ENCODE measurements at places on chromosomes 16 and 17.

DNA sequence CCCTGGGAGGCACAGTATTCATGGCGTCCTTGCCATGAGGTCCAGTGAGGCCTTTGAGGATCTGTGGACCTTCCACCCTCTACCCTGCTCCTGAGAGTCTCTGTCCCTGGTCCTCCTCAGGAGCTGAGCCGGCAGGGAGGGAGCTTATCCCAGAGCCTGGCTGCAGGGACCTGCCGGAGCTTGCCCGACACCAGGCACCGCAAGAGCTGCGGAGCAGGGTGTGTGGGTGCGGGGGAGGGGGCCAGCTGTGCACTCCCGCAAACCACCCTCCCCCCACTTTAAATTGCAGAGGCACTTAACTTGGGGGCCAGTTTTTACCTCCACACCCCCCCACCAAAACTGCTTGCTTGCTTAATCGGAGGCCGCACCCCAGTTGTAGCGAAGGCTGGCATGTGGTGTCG, 609 bp upstream of the ZNF750 start:
- DNase-seq: no peak

- DNase-seq: no peak
These were observed 98.4 kb upstream of the GSE1 start for GRCh38 chr16:85514598-85515318.

GRCh38 chr16:85556456-85557082, 56.6 kb upstream of the GSE1 start:
- peak; percentile 23 for DNase-seq

DNA sequence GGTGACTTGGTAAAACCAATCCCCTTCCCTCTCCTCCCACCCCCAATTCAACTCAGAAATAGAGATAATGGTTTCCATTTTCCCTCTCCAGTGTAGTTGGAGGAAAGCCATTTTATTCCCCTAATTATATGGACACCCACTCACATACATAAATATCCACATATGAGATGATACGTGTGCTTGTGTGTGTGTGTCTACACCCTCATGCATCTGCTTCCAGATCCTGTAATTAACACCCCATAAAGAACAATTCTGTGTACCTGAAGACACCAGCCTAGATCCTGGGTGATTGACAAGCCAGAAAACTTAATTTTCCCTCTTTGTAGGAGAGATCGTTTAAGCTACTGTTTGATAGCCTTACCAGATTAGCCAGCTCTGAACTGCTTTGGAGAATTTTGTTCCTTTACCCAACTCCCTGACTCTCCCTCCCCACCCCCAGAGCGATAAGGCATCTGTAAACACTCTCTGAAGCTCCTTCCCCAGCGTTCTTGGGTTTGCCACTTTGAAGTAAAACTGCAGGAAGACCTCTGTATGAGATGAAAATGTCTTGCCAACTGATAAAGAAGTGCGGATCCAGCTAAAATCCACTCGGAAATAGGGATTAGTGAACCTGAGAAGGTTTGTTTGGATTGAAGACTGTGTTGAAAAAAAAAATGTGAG, 175.7 kb downstream of the RGS9 start:
- DNase-seq: no peak

- no peak for DNase-seq
These were observed 46.7 kb downstream of the RNF157 start for GRCh38 chr17:76193591-76193990.

DNA sequence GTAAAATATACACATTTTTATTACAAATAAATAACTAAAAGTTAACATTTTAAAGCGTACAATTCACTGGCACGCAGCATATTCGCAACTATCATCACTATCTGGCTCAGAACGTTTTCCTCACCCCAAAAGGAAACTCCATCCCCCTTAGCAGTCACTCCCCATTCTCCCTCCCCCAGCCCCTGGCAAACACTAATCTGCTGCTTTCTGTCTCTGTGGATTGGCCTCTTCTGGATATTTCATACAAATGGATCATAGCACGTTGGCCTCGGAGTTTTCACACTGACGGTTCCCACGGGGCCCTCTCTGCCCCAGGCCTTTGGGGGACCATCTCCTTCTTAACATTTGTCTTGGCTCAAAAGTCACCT, 64.6 kb downstream of the RTN4RL1 start:
- DNase-seq: no peak

- DNase-seq: no peak
These were observed 358.7 kb downstream of the SLC39A11 start for GRCh38 chr17:72733619-72734282.

DNA sequence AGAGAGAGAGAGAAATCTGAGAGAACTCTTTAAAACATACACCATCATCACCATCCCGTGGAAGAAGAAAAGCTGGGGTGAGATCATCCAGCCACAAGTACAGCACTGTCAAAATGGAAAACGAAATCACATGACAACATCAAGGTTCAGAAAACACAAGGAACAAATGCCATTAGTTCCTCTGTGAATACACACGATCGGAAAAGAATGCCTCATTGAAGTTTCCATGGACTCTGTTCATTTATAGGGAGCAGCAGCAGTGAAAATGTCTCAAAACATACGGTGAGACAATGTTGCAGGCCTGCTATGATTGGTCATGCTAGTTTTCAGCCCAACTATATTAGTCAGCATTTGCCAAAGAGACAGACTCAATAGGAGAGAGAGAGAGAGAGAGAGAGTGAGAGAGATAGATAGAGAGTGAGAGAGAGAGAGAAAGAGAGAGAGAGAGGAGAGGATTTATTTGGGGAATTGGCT, 4.4 kb downstream of the CFAP97D1 start:
- DNase-seq: no peak

- DNase-seq: no peak
These were observed 36.2 kb downstream of the NDE1 start for GRCh38 chr16:15686287-15686686.

- no peak for DNase-seq
These were observed 1.7 kb upstream of the NLRC3 start for GRCh38 chr16:3578610-3579551.

GRCh38 chr16:14494396-14494966, 135.6 kb downstream of the PARN start:
- DNase-seq: no peak

GRCh38 chr17:63023049-63023448, 57.0 kb downstream of the TANC2 start:
- no peak for DNase-seq

- DNase-seq: no peak
These were observed 10.6 kb downstream of the AARSD1 start for GRCh38 chr17:42953669-42954068.

DNA sequence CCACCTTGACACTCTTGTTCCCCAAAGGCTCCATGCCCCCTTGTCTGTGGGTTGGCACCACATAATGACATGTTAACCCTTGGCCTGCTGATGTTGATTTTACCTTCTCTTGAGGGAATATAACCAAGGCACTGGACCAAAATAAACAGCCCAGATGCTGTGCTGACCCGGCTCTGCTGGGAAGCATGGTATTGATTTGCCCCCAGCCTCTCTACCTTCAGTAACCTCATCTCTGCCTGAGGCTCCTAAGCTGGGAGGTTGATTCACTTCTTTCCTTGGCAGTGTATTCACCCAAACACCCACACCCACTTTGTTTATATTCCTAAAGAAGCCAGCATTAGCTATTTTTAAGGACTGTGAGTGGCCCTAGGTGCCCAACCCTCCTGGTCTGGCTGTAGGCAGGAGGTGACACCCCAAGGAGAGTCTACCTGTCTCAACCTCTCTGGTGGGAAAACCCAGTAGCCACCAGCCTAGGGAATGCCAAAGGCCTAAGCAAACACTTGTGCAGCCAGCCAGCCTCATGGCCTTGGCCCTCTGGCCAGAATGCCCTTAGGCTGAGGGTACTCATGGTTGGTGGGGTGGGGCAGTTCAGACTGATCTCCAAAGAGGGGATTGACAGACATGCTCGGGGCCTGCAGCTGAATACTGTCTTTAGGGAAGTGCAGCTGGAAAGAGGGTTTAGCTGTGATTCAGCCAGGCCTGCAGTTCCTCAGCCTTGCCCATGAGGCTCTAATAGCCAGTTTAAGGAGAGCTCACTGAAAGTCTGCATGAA, 42.7 kb downstream of the GNAO1 start:
- no peak for DNase-seq

DNA sequence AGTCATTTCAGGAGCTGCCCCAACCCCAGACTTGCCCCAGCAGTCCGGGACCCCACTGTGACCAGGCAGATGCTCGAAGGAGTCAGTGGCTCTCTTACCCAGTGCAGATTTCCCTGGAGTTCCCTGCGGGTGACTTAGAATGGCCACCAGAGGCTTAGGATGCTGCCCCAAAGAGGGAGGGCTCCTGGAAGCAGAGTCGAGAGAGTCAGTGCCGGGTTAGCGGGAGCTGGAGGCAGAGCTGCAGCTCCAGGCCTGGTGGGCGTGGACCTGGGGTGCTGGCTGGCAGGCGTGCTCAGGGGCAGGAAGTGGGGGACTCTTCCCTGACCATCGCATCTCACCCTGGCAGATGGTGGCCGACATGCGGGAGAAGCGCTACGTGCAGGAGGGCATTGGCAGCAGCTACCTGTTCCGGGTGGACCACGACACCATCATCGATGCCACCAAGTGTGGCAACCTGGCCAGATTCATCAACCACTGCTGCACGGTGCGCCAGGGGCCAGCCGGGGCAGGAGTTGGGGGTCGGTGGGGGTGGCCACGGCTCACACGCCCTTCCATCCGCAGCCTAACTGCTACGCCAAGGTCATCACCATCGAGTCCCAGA, 1.6 kb upstream of the HSD3B7 start:
- no peak for DNase-seq

DNA sequence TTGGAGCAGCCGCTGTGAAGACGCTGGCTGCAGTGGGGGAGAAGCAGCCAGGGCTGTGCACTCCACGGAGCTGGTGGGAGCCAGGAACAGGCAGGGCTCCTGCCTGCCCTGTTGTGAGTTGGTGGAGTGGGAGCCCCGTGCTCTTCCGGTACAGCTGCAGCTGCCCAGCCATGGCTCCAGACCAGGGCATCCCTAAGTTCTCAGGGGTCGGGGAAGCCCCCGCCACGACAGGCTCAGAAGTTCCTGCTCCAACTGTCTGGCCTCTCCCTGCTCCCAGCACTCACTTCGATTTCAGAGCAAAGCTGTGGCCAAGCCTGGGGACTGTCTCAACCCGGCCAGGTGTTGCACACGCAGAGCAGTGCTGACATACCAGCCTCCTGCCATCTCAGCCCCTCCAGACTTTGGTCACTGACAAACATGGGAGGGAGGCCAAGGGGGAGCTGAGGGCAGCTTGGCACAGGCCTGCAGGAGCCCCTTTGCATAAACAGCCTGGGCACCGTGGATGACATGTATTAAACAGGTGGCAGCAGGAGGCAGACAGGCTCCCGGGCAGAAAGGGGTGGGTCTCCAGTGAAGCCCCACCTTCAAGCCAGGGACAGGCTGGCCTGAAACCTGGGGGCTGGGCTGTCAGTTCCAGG, 13.9 kb upstream of the KDM8 start:
- no peak for DNase-seq

GRCh38 chr16:58462499-58462996, 37.4 kb upstream of the NDRG4 start:
- no peak for DNase-seq

DNA sequence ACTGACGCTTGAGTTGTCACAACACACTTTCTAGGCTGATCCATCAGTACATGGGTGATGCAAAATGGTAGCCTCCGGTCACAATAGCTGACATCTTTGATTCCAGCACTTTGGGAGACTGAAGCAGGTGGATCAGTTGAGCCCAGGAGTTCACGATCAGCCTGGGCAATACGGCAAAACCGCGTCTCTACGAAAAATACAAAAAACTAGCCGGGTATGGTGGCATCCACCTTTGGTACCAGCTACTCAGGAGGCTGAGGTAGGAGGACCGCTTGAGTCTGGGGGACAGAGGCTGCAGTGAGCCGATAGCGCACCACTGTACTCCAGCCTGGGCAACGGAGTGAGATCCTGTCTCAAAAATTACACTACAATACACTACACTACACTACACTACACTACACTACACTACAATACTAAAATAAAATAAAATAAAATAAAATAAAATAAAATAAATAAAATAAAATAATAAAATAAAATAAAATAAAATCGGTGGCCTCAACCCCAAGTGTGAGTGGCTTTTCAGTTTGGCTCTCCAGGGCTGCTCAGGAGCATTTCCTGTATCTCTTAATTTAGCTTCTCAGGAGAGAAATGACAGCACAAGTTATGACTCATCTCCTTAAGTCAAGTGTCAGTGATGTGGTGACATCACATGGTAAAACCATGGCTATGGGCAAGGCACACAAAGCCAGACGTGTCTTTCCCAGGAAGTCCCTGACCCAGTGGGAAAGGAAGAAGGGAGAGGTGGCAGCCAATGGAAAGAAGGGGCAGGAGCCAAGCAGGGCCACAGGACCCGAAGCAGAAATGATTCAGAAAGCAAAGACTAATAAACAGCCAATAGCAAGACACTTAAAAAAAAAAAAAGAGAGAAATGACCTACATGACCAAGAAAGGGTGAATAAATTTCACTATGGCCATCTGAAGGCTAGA, 75.3 kb upstream of the TBC1D3K start:
- no peak for DNase-seq

DNA sequence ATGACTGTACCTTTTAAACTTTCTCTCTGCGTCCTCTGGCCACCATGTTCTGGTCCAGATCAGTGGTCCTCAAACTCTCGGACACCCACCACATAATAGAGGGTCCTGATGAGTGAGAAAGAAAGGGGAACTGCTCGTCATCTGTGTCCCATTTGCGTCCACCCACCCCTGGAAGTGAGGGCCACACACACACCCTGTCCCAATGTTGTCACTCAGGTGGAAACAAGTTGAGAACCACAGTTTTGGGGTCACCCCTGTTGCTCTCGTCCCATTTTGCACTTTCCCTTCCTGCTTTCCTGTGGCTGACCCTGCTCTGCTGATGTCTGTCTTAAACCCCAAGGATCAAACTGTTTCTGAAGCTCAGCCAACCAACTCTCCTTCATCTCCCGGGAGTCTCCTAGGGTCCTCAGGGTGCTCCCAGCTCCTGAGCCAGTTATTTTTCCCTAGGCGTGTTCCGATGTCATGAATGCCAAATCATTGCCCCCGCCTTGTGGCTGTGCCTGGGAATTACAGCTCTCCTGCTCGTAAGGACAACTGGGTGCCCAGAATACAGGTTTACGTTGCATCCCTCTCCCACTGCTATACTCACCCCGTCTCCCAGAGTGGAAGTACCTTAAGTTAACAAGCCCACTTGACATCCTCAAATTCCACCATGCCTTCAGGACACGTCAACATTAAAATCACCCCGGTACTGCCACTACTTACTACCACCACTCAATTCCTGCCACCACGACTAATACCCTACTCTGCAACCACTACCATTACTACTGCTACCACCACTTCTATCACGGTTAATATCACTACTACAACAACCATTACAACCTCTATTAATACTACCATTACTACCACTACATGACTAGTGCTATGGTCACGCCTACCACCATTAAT, 26.0 kb upstream of the HNF1B start:
- no peak for DNase-seq

DNA sequence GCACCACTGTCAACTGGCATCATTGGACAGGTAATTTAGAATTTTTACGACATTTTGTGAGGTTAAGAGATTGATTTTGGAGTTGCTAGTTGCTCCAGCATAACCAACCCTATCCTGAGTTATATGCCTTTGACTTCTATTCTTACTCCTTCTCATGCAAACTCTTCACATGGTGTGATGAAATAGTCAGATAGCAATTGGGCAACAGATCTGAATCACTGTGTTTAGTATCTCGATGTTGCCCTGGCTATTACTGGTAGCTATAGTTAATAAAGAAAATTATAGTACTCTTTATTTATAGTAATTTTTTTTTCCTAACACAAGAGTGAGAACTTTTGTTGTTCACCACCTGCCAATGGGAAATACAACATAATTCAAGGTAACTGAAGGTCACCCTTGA, 494.8 kb upstream of the TOM1L1 start:
- no peak for DNase-seq

- no peak for DNase-seq
These were observed 263.7 kb upstream of the RPL38 start for GRCh38 chr17:73939806-73940205.

GRCh38 chr16:30637944-30638343, 12.8 kb upstream of the PRR14 start:
- DNase-seq: no peak

Measured in T follicular helper cell (primary cell).